ENCODE measurements at places on chromosomes 2 and 18.

DNA sequence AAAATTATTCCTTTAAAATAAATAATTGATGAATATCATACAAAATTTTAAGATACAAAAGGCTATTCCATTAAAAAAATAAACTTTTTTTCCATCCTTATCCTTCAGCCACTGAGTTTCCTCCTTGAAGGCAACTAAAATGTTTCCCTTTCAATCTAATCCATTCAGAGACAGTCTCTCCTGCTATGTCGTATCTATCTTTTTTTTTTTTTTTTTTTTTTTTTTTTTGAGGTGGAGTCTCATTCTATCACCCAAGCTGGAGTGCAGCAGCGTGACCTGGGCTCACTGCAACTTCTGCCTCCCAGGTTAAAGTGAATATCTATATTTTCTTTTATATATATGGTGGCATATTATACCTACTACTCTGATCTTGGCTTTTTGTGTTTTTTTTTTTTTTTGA, 31.7 kb upstream of the SOS1 start:
- DNase-seq = no peak

- no peak for DNase-seq
Observed at GRCh38 chr2:98801921-98802321, 71.0 kb upstream of the MGAT4A start.

DNA sequence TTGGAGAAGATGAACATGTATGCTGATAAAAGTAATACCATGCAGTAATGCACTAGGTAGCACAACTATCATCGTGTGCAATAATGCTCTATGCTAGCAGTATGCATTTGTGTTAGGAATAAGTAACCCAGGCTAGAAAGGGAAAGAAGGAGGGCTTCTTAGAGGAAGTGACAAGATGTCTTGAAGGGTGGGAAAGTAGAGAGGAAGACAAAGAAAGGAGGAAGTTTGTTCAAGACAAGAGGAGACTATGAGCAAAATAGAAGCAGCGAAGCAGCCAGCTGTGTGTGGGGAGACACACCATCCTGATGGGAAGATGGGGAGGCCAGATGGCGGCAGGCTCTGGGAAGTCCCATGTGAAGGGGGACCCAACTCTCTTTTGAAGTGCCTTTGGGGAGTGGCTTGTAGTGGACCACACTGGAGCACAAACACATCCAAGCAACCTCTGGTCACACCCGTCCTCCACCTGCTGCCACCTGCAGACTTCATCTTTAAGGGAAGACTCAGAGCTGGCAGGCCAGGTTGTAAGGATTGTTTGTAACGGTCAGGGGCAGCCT, 39.9 kb upstream of the INHBB start:
- no peak for DNase-seq

GRCh38 chr2:5121121-5121520, 571.1 kb upstream of the SOX11 start:
- no peak for DNase-seq

DNA sequence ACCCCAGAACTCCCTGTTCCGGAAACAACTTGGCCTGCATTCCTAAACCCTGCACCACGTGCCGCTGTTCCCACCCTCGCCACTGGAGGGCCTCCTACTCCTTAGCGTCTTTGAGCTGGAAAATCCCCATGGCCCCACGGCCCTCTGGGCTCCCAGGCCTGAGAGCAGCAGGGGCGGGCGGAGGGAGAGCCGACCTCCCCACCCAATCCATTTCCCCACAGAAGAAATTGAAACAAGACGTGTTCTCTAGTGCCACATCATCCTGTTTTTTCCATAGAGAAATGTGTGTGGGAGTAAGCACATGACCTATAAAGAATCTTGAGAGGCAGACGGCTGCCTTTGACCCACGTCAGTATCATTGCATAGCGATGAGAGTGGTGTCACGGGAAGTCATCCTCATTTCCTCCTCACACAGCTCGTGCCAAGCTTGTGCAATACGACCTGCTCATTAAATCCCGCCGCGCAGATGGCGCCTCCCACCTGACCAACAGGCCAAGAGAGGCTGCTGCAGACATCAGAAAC, 79.2 kb downstream of the LAMA1 start:
- no peak for DNase-seq

- DNase-seq = no peak
Observed at GRCh38 chr2:188922191-188922590, 52.0 kb upstream of the COL3A1 start.

DNA sequence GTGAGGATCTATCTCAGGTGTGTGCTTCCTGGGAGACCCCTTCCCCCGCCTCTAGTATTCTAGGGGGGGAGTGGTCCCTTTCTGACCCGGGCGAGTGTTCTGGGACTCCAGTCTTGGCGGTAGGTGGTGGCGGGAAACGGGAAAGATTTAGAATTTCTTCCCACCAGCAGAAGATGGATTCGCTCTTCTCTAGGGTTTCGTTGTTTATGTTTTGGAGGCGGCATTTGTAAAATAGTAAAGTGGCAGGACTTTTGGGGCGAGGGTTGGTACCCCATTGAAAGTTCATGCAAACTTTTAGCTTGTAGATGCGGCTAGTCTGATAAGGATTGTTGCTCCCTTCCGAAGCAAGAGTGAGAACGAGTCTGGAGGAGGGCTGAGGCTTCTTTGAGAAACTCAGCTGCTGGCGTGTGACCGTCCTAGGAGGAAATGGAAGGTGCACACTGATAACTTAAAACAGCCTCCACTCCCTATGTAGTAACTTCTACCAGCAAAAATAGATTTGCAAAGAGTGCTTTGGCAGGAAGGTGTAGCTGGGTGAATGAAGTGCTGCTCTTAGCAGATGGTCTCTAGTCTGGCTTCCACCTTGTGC, 412 bp downstream of the GPD2 start:
- no peak for DNase-seq

GRCh38 chr2:126860385-126860784, 38.3 kb upstream of the TEX51 start:
- no peak for DNase-seq

DNA sequence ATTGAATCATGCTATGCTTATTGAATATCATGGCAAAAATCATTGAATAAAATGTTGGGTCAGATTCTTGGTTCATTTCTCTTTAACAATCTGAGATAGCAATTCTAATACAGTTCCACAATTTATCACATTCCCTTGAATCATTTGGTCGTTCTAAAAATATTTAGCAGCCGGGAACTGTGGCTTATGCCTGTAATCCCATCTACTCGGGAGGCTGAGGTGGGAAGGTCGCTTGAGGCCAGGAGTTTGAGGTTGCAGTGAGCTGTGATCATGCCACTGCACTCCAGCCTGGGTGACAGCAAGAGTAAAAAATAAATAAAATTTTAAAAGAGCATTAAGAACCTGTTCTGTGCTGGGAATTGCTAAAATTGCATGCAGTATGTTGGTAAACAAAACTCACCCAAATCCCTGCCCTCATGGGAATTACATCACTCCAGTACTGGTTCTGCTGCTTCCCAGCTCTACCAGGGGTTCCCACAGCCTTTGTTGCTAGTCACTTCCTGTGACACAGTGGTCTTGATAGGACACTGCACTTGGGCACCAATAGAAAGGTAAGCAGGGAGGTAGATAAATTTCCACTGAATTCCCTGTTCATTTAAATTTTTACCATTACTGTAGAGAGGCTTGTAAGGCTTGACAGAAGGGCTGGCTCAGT, 200.4 kb downstream of the CTNNA2 start:
- DNase-seq = no peak

- no peak for DNase-seq
Observed at GRCh38 chr2:55985406-55985805, 61.8 kb upstream of the EFEMP1 start.

GRCh38 chr2:97935719-97936161, 60.0 kb downstream of the TMEM131 start:
- DNase-seq = no peak

- DNase-seq = no peak
Observed at GRCh38 chr18:66966171-66966570, 362.3 kb upstream of the CDH19 start.

DNA sequence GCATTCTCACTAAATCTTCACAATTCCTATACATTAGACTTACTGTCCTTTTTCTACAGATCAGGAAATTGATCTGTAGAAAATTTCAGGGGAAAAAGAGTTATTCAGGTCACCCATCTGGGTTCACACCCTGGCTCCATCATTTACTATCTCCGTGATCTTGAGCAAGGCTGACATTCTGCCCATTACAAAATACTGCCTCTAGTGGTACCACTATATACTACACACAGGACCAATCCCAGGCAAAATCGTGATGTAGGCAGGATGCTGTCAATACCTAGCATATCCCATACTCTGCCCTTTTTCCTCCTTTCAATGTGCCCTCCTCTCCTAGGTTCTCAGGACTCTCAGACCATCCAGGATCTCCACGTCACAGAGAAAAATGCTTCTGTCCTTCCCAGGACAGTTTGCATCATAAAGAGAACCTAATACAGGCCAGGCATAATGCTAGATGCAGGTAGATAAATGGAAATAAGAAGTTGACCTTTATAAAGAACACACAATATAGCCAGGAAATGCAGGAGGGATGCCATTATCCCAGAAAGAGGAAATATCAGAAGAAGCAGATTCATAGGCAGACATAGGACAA, 101.9 kb downstream of the CDH20 start:
- DNase-seq = no peak

- no peak for DNase-seq
Observed at GRCh38 chr2:215745331-215745730, 268.0 kb downstream of the MREG start.

DNA sequence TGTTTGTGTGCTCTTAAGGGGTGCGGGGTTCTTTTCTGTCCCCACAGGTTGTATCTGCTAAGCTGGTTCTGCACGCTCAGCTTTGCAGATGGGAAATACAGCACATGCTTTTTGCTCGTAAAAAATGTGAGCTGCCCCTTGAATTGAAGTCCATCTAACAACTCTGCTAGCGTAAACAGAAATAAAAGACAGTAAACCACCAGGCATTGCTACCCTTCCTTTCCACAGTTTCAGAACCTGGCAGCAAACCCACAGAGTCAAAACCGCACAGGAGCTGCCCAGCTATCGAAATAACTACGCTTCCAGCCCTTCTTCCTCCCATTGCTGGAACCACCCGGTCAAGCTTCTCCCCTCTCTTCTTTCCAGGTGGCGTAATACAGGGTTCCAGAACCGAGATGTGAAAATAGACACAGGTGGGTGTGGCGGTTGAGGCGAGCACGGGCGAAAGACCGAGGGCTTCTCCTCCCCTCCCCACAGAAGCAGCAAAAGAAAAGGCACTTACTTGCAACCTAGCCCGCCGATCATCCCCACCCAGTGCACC, 479 bp downstream of the SCN9A start:
- no peak for DNase-seq

DNA sequence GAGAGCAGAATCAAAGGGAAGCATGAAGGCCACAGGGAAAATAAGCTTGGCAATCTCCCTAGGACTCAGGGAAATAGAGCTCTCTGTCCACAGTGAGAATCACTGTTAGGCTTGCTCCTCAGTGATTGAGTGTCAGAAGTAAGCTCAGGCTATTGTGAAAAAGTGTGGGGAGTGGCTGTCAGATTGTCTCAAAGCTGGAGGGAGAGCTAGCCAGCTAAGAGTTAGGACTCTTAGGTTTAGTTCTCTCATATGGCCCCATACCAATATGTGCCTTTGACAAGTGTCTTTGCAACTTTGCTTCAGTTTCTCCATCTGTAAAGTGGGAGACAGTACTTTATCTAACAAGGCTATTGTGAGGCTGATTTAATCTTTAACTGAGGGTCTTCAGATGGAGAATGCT, 17.2 kb downstream of the EIF4E2 start:
- DNase-seq = no peak

DNA sequence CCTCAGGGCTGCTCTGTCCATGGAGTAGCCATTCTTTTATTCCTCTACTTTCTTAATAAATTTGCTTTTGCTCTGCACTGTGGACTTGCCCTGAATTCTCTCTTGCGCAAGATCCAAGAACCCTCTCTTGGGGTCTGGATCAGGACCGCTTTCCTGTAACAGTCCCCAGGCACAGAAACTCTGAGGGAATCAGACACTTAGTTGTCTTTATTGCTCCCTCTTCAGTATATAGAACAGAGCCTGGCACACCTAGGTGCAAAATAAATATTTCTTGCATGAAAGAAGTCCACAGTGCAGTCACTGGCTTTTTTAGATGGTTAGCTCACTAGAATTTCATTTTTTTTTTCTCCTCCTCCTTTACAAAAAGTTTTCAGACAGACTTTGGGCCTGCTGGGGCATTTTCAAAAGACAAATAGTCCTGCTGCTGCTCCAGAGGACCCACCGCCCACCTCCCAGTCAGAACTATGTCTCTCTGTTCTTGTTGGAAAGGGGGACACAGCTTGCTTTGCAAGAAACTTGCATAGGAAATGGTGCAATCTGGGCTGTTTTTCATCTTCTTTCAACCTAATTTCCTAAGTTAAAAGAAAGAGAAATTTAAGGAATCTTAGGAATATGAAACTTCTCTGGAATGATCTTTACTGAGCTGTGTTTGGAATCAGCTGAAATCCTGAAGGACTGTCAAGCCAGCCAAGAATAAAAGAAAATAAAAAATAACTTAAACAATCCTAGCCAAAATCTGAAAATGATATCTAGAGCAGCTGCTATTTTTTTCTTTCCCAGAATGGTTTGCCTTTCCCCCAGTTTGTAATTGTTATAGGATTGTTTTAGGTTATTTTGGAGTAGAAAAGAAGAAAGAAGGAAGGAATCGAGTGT, 31.7 kb upstream of the MAP4K3 start:
- DNase-seq = no peak

- no peak for DNase-seq
Observed at GRCh38 chr18:21684731-21685130, 19.8 kb downstream of the ABHD3 start.

DNA sequence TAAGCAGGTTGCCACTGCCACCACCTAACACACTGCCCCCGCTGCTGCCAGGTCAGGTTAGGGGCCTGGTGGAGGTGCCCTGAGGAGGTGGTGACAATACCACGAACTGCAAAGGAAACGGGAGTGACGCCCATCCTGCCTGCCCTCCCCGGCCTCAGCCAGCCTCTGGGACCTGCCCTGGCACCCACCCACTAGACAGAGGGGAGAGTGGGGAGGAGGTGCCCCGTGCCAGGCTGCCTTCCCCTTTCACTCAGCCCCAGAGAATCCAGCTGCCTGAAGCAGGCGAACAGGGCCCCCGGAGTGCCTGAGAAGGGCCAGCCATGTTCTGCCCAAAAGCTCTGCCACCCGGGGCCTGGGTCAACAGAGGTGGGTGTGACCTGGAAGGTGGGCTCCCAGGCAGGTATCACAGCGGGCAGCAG, 44.5 kb upstream of the FOSL2 start:
- DNase-seq = peak; percentile 16

DNA sequence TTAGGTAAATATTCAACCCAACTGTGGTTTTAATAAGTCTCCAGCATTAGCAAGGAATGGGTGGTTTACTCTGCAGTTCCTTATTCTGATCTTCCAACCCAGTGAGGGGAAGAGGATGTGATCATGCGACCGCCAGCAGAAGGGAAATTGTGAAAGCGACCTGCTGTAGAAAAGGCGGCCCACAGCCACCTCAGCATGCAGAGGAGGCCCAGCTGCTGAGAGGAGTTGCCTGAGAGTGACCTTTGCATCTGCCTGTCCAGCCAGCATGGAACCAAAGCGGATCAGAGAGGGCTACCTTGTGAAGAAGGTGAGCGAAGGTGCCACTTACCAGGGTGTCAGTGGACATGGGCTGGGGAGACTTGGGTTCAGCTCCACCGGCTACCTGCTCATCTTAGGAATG, at the start of gene PLEK:
Gene PLEK (plus strand): TSS at position 196 of the 400 bp plus-strand sequence. CDS start 70 bp downstream, at position 266.
- no peak for DNase-seq

All from stimulated activated CD4-positive, alpha-beta T cell treated with anti-CD3 and anti-CD28 coated beads, Interleukin-1b, Interleukin-23, amount 100 ng/mL, for 4 hours (primary cell).